ENCODE measurements at places on chromosomes 6 and 20. TPM values are rescaled to one million over a fixed set of nuclear protein-coding genes. Genes with fewer than 3 reads are reported as not detected.

ADNP gene
- 49.1 TPM for total RNA-seq

TOX2 gene
- 0.14 TPM for total RNA-seq

BTNL2 gene
- not detected for total RNA-seq

IL17F gene
- not detected for total RNA-seq

NT5E gene
- total RNA-seq, result 297 TPM

CTCFL gene
- total RNA-seq, result not detected

BMP5 gene
- total RNA-seq, result not detected

ULBP2 gene
- total RNA-seq, result 8.3 TPM

TBXT gene
- not detected for total RNA-seq

MAP3K7 gene
- 35.8 TPM for total RNA-seq

SF3B5 gene
- total RNA-seq, result 165 TPM

CLDN20 gene
- total RNA-seq, result not detected

FAM217A gene
- total RNA-seq, result not detected

DHX35 gene
- total RNA-seq, result 9.6 TPM

MAFB gene
- total RNA-seq, result 0.18 TPM

MLN gene
- not detected for total RNA-seq

RSPO3 gene
- not detected for total RNA-seq

TFAP2A gene
- 37.0 TPM for total RNA-seq

CDH4 gene
- total RNA-seq, result 11.2 TPM

OXT gene
- total RNA-seq, result not detected

SEC63 gene
- total RNA-seq, result 34.2 TPM

TFAP2B gene
- 0.92 TPM for total RNA-seq

RAD21L1 gene
- not detected for total RNA-seq

PAK5 gene
- total RNA-seq, result not detected

NTSR1 gene
- total RNA-seq, result 2.8 TPM

PRDM13 gene
- total RNA-seq, result not detected

BPI gene
- total RNA-seq, result not detected

Measured in foreskin keratinocyte (primary cell).